ENCODE measurements at places on chromosomes 7 and 10.

DNA sequence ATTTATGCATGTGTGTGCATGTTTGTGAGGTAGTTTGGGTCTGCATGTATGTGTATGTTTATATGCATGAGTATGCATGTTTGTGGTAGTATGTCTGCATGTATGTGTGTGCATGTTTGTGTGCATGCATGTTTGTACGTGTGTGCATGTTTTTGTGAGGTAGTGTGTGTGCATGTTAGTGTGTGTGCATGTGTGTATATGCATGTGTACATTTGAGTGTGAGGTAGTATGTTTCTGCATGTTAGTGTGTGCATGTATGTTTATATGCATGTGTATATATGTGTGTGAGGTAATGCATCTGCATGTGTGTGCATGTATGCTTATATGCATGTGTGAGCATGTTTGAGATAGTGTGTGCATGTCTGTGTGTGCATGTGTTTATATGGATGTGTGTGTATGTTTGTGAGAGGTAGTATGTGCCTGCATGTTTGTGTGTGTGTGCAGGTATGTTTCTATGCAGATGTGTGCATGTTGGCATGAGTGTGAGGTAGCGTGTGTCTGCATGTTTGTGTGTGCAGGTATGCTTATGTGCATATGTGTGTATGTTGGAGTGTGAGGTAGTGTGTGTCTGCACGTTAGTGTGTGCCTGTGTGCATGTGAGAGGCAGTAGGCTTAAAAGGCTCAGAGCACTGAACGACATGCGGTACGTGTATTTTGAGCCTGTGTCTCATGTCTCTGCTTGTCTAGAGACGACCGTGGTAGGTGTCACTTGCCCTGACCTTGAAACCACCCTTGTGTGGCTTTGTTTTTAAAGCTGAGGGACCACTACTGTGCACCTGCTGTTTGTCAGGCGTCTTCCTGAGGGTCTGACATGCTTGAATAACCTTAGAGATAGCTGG lies 43.7 kb downstream of the PFKP start:
- no peak for DNase-seq

DNA sequence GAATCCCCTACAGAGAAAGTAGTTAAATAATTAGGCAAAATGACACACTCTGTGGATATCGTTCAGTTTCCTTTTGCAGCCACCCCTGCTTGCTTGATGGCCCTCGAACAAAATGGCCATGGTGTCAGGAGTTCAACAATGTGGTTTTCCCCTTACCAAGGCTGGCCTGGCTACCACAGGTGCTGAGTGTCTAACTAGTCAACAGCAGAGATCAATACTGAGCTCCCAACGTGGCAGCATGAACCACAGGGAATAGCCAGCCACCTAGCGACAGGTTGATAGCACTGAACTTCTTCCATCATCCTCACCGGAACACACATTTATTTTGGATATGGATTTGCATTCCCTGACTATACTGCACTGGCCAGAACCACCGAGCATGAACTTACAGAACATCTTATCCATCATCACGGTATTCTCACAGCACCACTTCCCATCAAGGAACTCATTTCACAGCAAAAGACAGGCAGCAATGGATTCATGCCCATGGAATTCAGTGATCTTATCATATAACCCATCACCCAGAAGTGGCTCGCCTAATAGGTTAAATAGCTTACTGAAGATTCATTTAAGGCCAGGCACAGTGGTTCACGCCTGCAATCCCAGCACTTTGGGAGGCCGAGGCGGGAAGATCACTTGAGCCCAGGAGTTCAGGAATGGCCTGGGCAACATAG lies 6.3 kb downstream of the C10orf67 start:
- DNase-seq: peak; percentile 46

DNA sequence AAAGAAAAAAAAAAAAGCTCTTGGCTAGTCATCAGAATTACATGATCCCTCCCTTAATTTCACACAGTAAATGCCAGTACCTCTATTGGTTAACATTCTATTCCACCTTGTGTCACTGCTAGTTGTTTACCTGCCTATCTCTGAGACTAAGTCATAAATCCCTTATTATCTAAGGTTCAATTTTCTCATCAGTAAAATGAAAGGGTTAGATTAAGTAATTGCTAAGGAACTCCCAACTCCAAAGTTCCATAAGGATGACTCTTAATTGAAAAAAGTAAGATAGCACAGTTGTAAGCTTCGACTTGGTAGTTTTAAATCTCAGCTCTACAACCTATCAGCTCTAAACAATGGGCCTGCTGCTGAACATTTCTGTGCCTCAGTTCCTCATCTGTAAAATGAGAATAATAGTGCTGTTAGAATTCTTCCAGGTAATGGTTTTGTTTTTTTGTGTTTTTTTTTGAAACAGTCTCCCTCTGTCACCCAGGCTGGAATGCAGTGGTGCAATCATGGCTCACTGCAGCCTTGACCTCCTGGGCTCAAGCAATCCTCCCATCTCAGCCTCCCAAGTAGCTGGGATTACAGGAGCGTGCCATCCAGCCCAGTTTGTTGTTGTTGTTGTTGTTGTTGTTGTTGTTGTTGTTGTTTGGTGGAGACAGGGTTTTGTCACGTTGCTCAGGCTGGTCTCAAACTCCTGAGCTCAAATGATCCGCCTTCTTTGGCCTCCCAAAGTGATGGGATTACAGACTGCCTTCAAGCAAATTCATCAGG lies 35.6 kb downstream of the SRPK2 start:
- DNase-seq: no peak

DNA sequence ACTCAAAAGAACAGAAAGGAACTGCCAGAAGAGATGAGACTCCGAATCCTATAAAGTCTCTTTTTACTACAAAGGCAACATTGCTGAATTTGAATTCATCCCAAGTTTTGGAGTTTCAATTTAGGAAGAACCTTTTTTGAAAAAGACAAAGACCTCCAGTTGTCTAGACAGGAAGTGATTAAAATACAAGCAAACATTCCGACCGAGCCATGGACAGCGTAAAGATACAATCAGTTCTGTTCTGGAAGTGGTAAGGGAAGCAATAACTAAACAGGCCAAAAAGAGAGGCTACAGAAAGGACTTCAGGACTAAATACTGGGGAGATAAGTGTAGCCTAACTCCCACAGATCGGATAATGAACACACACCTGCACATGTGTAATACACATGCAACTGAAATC lies 101.0 kb downstream of the SMURF1 start:
- DNase-seq: peak; percentile 42

DNA sequence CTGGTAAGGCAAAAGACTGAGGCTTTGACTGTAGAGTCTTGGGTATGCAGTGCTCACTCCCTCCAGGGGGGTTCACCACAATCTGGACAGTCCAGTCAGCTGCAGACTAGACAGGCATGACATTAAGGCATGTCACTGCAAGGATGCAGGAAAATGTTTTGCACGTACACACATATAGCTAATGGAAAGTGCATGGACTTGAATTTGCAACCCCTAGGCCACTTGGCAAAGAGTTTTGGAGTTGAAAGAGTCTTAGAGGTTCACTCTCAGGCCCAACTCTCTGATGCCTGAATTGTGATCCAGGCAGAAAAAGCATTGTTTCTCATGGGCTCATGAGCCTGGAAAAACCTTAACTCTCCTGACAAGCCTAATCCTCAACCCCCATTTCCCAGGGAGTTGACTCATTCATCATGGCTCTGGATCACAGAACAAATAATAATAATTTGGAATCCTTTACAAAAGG lies 51.9 kb downstream of the LAMB4 start:
- DNase-seq: peak; percentile 41

DNA sequence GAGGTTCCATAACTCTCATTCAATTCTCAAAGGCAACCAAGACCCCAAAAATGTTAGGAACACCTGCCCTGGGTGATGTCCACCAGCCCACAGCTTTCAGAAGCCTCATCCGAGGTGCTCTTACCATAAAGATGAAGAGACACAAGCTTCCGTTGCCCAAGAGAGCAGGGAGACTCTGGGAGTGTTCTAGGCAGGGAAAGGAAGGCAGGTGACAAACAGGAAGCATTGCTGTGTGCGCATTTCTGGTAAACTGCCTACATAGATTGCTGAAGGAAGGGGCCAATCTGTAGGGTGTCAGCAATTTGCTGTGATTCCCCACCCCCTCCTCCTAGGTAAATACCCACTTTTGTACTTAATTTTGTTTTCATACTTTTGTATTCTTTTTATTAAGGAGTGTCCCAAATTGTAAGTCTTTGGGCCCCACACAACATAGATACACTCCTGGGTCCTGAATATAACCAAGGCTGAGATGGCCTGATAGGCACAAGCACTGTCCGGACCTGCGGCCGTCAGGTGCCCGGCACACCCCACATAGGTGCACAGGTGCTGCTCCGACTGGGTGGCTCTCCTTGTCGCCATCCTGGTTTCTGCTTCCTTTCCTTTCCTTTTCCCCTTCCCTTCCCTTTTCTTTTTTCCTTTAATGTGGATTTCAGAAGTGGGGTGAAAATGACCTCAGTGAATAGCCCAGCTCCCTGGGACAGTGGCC lies 51.4 kb upstream of the SMNDC1 start:
- DNase-seq: no peak

- DNase-seq: no peak
Measured at GRCh38 chr10:25078658-25079431, 62.4 kb downstream of the THNSL1 start.

- peak; percentile 51 for DNase-seq
Measured at GRCh38 chr7:139482662-139483466, 609 bp downstream of the KLRG2 start.

GRCh38 chr7:49822856-49823255 lies 49.4 kb downstream of the VWC2 start:
- DNase-seq: no peak

DNA sequence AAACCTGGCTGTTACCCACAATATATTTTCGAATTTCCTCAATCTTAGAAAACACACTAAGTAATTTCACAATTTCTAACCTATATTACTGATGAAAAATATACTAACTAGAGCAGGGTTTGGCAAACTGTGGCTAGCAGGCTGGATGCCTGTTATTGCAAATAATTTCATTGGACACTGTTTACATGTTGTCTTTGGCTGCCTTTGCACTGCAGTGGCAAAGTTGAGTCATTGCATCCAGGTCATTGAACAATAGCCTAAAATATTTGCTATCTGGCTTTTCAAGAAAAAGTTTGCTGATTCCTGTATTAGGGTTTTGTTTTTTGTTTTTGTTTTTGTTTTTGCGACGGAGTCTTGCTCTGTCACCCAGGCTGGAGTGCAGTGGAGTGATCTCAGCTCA lies 47.2 kb downstream of the KIF11 start:
- DNase-seq: no peak

- no peak for DNase-seq
Measured at GRCh38 chr10:23432639-23433038, 6.2 kb upstream of the OTUD1 start.

GRCh38 chr10:132602614-132603013 lies 65.0 kb downstream of the INPP5A start:
- no peak for DNase-seq

- DNase-seq: peak; percentile 73
Measured at GRCh38 chr10:119341459-119342301, 134.3 kb downstream of the GRK5 start.

DNA sequence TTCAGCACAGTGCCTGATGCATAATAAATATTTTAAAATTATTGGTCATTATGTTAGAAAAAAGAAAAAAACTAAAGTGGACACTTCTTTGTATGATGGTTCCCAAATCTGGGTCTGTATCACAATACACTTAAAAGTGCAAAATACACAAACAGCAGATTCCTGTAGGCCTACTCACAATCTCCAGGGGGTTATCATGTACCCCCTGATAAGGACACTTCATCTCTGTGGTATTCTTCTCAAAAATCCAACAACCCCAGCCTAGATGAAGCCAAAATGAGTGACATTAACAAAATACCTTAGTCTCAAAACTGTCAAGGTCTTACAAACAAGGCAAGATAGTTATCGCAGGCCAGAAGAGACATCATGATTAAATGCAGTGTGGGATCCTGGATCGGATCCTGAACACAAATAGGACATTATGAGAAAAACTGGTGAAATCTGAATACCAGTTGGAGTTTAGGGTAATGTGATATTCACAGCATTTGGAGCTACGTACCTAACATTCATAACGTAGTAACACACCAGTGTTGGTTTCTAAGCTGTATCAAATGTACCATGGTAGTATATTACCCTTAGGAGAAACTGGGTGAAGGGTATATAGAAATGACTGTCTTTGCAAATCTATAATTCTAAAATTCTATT lies 45.2 kb downstream of the NSUN6 start:
- peak; percentile 28 for DNase-seq

Measured in Daoy (cell line).